Cerebellar nuclear complex (tissue), 1 donor: ENCODE measurements at places on chromosomes 4 and X.

DNA sequence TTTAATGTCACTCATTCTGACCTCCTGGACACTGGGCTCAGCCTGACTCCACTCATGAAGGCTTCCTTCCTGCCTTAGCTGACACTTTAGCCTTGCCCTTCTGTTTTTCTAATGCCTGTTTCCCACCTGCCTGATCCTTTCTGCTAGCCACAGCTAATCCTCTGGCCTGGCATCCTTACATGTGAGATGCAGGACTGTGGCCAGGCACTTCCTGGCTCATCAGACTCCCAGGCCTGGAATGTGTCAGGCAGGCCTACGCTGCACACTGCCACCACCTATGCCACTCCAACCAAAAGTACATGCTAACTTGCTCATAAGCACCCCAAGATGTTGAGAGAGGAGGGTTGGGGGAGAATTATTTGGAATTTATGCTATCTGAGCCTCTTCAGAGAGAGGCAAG lies 138.8 kb upstream of the NALF2 start:
- DNase-seq = no peak

GRCh38 chr4:48114412-48114811 lies 19.6 kb downstream of the TXK start:
- no peak for DNase-seq

DNA sequence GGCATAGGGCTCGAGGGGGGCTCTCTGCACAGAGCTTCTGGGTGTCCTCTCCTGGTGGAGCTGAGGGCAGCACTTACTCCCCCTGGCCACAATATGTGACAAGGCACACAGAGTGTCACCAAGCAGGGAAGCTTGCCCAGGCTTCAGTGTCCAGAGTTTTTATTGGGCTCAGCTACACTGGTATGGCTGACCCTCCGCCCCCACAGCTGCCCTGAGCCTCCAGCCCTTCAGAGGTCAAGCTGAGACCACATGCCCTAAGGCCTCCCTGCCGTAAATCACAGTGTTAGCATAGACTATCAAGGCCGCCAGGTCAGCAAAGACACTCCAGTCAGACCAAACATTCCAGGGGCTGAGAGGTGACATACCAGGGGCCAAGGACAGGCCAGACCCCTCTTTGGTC lies 59.0 kb downstream of the EVC start:
- DNase-seq = no peak

DNA sequence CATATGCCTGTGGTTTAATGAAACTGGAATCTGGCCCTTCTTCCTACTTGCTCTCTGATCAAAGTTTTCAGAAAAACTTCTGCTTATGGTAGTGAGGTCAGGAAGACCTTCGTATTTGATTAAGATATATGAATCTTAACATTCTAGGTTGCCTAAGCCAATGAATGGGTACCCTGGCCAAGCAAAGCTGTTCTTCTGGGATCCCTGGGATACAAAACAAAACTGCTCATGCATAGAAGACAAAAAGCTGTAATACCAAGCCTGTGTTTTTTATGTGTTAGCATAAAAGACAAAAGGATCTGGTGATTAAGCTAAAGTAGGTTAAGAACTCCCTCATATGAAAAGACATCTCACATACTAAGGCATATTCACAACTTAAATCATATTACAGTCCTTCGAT lies 21.6 kb downstream of the ANKRD17 start:
- DNase-seq = no peak

DNA sequence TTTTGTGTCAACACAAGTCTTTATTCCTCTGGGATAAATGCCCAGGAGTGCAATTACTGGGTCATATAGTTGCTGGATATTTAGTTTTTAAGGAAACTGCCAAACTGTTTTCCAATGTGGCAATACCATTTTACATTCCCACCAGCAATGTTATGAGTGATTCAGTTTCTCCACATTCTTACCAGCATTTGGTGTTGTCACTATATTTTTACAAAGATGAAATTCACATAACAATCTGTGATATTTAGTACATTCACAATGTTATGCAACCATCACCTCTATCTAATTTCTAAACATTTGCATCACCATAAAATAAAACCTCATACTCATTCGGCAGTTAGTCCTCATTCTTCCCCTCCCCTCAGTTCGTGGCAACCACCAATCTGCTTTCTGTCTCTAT lies 75.0 kb downstream of the MAMLD1 start:
- no peak for DNase-seq

- no peak for DNase-seq
Measured at GRCh38 chrX:156001667-156002021, 4.1 kb downstream of the IL9R start.

DNA sequence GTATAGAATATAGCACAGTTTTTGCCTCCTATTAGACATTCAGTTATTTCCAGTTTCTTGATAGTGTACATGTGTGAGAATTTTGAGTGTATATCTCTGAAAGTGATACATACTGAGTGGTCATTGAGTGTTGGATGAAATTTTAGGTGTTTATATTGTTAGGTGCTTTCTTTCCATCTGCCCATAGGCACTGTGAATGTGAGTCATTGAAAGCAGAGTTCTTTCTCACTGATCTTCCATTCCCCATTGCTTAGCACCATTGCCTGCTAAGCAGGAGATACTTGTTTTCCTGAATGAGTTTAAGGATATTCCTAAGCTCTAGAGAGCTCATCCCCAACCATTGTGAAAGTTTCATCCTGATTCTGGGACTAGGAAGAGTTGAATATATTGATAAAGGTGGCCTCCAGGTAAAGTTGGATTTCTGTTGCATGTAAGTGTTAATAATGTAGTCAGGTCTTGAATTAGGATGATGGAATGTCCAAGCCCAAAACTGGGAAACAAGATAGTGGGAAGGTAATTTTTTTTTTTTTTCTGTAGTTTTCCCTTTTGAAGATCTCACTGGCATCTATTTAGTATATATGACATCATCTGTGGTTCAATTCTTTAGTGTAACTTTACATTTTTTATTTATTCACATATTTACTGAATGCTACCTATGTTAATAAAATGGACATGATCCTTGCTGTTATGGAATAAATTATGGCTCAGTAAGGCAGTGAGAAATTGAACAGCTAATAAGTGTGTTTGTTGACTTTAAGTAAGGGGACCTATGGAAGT lies 22.1 kb downstream of the UBE2K start:
- no peak for DNase-seq

DNA sequence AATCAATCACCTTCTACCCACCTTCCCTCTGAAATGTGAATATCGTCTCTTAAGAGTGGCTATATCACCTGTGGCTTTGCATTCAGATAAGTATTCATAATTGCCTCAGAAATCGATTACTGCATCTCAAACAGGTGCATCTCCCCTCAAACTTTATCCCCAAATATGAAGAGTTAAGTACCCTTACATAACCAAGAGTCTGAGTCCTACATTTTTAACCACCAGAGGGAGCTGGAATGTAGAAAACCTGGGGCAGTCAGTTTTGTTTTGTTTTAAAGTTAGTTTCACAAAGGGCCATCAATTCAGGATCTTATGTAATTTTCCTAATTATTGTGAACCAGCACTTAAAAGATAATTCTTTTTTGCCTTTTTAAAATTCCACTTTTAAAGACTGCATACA lies 5.7 kb downstream of the TCEANC start:
- peak; percentile 10 for DNase-seq

- no peak for DNase-seq
Measured at GRCh38 chr4:30763321-30763727, 43.2 kb downstream of the PCDH7 start.

DNA sequence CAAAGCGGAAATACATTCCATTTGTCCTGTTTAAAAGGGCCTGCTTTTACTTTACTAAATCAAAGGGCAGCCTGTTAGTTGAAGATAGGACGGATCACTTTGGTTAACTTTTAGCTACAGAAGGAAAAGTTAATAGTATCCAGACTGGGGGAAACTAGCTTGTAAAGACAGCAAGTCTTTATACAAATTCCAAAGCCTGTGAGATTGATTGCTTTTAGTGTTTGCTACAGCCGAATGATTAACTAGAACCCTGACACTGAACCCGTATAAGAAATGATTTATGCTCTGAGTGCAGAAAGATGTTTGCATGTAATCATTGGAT lies 93.4 kb downstream of the FRAS1 start:
- DNase-seq = no peak

GRCh38 chr4:73816814-73817213 lies 19.7 kb upstream of the CXCL6 start:
- DNase-seq = no peak

DNA sequence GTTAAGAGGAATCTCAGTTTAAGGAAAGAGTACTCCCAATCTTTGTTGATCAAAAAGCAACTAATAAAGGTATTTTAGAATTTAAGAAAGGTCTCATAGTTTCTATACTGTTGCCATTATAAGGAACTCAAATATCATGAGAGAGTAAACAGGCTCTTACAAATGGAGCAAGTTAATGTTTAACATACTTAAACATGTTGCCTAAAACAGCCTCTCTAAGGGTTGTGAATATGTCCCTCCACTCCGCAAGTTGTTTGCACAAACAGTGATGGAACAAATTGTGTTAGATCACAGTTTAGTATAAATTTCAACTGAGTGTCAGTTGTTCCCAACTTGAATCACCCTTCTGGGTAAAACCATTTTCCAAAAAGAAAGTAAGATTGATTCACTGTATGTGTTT lies 1678.3 kb downstream of the PCDH19 start:
- DNase-seq = no peak

DNA sequence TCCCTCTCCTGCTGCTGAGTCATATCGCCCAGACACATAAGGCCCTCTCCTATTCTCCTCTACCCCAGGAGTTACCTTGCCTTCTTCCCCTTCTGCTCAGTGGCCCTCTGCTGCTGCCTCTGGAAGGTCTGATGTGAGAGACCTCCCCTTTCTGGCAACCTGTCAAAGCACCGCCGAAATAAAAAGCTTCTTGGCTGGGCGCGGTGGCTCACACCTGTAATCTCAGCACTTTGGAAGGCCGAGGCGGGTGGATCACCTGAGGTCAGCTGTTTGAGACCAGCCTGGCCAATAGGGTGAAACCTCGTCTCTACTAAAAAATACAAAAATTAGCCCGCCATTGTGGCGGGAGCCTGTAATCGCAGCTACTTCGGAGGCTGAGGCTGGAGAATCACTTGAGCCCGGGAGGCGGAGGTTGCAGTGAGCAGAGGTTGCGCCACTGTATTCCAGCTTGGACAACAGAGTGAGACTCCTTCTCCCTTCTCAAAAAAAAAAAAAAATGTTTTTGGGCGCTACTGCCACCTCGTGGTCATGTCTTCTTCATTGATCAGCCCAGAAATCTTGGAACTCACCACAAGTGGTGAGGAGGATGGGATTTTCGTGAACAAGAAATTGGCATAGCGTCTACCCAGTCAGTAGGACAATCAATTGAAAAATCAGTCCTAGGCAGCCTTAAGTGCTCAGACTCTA lies 8.6 kb upstream of the ZXDA start:
- DNase-seq = peak; percentile 5

DNA sequence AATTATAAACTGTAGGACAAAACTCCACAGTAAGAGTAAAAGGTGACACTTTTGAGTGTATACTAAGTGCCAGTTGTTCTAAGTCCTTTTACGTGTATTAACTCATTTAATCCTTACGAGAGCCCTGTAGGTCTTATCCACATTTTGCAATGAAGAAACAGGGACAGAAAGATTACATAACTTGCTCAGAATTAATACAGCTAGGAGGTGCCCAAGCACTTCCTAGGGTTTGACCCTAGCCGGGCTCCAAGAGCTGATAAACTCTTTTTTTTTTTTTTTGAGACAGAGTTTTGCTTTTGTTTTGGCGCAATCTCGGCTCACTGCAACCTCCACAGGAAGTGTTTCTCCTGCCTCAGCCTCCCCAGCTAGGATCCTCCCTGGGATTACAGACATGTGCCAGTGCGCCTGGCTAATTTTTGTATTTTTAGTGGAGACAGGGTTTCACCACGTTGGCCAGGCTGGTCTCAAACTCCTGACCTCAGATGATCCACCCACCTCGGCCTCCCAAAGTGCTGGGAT lies 110.4 kb downstream of the UBE2K start:
- no peak for DNase-seq

GRCh38 chr4:147409350-147409749 lies 71.5 kb upstream of the EDNRA start:
- DNase-seq = no peak

DNA sequence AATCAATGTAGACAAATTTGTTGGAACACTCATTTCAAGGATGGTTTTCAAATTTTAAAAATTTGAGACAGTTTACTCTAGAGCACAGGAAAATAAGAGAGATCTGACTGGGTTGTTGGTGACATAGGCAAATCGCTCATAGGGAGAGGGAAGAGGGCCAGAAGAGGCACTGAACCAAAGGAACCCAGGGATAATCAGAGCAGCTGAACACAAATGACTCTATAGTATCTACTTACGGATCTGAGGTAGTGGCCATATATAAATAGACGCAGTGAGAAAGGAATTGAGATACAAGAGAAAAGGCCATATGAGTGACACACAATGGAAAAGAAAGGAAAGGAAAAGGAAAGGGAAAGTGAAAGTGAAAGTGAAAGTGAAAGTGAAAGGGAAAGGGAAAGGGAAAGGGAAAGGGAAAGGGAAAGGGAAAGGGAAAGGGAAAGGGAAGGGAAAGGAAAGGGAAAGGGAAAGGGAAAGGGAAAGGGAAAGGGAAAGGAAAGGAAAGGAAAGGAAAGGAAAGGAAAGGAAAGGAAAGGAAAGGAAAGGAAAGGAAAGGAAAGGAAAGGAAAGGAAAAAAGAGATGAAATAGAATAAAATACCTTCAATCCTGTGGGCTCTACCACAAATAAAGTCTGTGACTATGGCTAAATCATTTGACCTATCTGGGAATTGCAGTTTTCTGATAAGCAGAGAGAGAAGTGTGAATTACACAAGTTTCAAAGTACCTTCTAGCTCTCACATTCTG lies 759.2 kb downstream of the DMD start:
- DNase-seq = no peak

- DNase-seq = no peak
Measured at GRCh38 chr4:6824071-6824470, 41.5 kb downstream of the KIAA0232 start.
